Kidney epithelial cell (primary cell): ENCODE measurements at places on chromosomes 7 and 10. TPM values are rescaled to one million over a fixed set of nuclear protein-coding genes. Genes with fewer than 3 reads are reported as not detected.

GRCh38 chr10:13633689-13634088 is 46.9 kb downstream of the PRPF18 start:
- DNase-seq, result no peak

GIMAP2 gene
- 0.48 and 0.54 TPM in 2 replicates for total RNA-seq

PRRT4 gene
- total RNA-seq, result 0.07 TPM in 1 of 2 replicates, not detected in the other

DNA sequence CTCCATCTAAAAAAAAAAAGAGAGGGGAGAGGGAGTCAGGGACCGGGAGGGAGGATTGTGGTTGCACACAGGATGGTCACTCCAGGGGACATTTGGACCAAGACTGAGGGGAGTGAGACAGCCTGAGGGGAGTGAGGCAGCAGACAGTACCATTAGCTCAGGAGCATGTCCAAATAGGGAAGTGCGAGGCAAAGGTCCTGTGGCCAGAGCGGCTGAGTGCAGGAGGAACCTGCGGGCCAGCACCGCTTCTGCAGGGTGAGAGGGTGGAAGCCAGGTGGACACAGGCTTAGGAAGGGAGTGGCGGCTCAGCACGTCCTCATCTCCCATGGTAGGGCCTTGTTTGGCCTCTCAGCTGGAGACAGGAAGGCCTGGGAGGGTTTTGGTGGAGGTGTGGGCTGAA is 48.9 kb upstream of the PFKFB3 start:
- DNase-seq, result no peak

- no peak for DNase-seq
These were observed 19.8 kb upstream of the NUP205 start for GRCh38 chr7:135537905-135538304.
